ENCODE measurements at places on chromosomes 3 and 15.
A peak's percentile ranks its signal among the peaks of the same experiment; 100 is the strongest.

DNA sequence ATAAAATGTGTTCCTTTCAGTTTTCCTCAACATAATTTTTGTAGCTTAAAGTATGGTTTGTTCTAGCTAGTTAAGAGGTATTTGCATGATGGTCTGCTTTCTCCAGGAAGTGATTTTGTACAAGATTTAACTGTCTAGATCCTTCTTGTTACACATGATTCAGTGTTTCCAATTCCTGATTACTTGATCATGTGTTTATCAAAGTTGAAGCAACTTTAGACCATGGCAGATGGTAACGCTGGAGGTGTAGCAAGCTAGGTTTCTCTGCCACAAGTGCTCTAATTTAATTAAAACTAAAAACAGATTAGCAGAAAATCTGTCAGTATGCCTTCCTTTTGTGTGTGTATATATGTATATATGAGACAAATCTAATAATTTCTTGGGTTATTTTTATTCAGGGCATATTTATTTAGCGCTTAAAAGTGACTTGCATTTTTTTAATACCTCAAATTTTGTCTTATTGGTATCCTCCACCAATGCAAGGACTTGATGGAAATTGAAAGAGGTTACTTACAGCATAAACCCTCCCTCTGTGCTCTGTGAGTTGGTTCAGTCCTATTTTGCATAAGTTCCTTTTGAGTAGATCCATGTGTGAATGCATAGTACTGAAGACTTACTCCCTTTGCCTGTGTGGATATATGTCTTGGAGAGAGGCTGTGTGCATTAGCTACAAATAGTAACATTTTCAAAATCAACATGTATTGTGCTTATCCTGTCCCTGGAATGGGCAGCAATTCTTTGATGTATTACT is 157.3 kb upstream of the CGNL1 start:
- ATAC-seq = no peak

DNA sequence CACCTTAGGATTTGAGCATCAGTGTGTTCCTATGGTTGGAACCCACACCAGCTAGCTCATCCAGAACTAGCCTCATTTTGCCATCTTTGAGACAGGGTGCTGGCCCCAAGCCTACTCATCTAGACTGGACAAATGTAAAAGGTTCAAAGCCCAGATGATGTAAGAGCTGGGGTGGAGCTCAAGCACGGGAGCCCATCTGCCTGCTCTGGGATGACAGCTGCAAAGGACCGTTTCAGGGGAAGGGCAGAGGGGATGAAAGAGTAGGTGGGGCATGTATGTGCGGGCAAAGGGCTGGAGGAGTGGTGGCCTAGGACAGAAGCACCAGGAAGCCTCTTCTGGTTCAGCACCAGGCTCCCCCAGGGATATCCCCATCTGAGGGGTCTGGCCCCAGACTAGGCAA is 15.8 kb downstream of the CLK3 start:
- ATAC-seq = no peak

- peak; percentile 54 for ATAC-seq
These were observed 1.1 kb downstream of the TFG start for GRCh38 chr3:100710261-100710968.

DNA sequence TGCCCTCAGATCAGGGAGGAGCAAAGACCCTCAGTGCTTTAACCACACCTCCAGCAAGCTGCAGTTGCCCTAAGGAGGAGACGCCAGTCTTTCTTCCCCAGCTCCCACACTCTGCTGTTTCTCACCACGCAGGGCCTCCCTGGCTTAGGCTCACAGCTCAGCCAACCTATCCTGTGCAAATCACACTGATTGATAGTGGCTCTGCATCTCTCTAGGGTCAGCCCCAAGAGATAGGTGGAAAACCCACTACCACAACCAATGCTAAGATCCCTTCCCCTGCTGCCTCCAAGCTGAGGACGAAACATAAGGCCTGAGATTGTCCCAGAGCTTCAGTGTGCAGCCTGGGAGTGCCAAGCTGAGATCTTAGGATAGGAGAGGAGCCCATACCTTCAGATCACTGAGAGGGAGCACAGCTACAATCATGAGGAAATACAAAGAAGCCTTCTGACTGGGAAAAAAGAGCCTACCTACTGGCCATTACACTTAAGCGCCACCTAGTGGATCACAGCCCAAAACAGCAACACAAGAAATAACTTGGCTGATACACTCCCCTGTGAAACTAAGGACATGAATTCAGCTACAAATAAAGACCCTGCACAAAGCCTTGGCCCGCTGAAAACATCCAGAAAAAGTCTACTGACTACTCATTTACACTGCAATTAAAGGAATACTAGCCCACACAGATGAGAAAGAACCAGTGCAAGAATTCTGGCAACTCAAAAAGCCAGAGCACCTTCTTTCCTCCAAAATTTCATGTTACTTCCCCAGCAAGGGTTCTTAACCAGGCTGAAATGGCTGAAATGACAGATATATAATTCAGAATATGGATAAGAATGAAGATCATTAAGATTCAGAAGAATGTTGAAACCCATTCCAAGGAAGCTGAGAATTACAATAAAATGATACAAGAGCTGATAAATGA is 271.5 kb upstream of the DCBLD2 start:
- no peak for ATAC-seq

- no peak for ATAC-seq
These were observed 18.6 kb upstream of the ZBTB20 start for GRCh38 chr3:115165701-115166100.

DNA sequence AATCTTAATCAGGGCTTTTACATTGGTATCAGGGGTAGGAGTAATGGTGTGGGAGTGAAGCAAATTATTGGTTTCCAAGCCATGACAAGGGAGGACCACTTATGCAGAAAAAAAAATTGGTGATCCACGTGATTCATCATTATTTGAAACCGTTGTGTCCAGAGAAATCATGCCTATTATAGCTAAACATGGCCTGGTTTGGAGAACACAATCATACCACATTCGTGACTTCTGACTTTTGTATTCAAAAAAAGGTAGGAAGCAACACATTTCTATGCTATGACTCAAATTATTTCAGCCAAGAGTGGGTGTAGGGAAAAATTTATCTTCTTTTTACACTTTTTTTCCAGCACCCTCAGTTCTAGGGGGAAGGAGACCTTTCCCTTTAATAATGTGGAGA is 924.3 kb upstream of the GBE1 start:
- no peak for ATAC-seq

- ATAC-seq = no peak
These were observed 10.0 kb downstream of the DUSP7 start for GRCh38 chr3:52046186-52046901.

Data from activated CD4-positive, CD25-positive, alpha-beta regulatory T cell treated with anti-CD3 and anti-CD28 coated beads, Interleukin-2, amount 50 U/mL, for 24 hours (primary cell).